ENCODE measurements at places on chromosomes 5 and 9. TPM values are rescaled to one million over a fixed set of nuclear protein-coding genes. Genes with fewer than 3 reads are reported as not detected.

- H3K36me3 ChIP-seq = no peaks in the 10 kb centered on the region
- H3K4me1 ChIP-seq = no peaks in the 10 kb centered on the region
- no peak for DNase-seq
- H3K4me3 ChIP-seq = no peak overlapping the region
- no peaks in the 10 kb centered on the region for H3K27me3 ChIP-seq
Measured at GRCh38 chr5:151520294-151520693, 70.8 kb downstream of the FAT2 start.

DNA sequence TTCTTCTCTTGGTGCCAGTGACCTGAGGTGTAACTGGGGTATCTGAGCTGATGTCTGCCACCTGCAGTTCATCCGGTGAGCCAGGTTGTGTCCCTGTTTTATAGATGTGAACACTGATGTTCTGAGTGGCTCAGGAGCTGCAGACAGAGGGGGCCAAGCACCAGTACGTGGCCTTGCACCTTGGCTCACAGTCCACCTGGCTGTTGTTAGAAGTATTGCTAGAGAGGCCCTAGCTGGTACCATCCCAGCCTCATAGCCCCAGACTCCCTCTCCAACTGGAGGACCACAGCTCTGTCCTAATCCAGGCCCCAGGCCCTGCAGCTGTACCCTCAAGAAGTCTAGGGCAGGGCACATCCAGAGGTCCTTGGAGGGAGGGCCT, 16.2 kb downstream of the PHF2 start:
- no peak overlapping the region for H3K4me3 ChIP-seq
- no peaks in the 10 kb centered on the region for H3K4me1 ChIP-seq
- H3K27me3 ChIP-seq = no peaks in the 10 kb centered on the region

- H3K36me3 ChIP-seq = no peaks in the 10 kb centered on the region
- peak; percentile 52 for DNase-seq
- no peaks in the 10 kb centered on the region for H3K27me3 ChIP-seq
- H3K27ac ChIP-seq = peak within 1 kb of the TSS; percentile 58
- no peaks in the 10 kb centered on the region for H3K4me1 ChIP-seq
- peak within 1 kb of the TSS; percentile 60 for H3K4me3 ChIP-seq
Measured at GRCh38 chr9:2621722-2622460, at the start of gene VLDLR. TSS of gene VLDLR (plus strand) at chr9:2621787. CDS start at chr9:2622190, 403 bp downstream.

DNA sequence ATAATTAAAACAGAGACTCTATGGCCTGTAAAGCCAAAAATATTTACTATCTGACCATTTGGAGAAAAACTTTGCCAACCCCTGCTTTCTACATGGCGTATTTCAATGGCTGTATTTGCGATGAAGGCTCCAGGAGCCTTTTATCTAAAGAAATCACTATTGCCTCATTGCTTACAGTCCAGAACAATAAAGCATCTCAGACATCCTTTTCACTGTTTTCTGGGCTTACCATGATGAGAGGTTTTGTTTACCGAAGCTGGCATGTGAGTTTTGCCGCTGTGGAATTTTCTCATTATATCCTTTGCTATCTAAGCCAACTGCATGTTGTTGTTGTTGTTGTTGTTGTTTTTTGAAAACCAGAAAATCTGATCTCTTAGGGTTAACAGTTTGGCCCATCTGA, 13.9 kb downstream of the PALM2AKAP2 start:
- H3K36me3 ChIP-seq = no peaks in the 10 kb centered on the region
- H3K27ac ChIP-seq = peak overlapping the region; percentile 90
- H3K4me3 ChIP-seq = peak overlapping the region; percentile 33
- DNase-seq = no peak
- peaks cover 2% of the 10 kb centered on the region for H3K4me1 ChIP-seq

DNA sequence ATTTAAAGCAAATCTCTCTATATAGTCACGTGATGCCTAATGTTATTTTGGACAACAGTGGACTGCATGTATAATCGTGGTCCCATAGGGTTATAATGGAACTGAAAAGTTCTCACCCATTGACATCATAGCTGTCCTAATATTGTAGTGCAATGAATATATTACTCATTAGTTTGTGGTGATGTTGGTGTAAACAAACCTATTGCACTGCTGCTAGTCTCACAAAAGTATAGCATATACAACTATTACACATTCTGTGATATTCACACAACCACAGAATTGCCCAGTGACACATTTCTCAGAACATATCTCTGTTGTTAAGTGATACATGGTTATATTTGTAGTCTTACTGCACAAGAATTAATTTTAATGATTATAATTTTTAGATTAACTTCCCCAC, 37.7 kb downstream of the IPO11 start:
- no peaks in the 10 kb centered on the region for H3K27me3 ChIP-seq
- H3K4me1 ChIP-seq = no peaks in the 10 kb centered on the region
- peaks cover 19% of the 10 kb centered on the region for H3K36me3 ChIP-seq
- no peak for DNase-seq

- H3K4me1 ChIP-seq = no peaks in the 10 kb centered on the region
- H3K27me3 ChIP-seq = no peaks in the 10 kb centered on the region
- H3K4me3 ChIP-seq = no peak overlapping the region
- no peaks in the 10 kb centered on the region for H3K36me3 ChIP-seq
Measured at GRCh38 chr5:169946743-169947295, 33.5 kb downstream of the INSYN2B start.

- H3K27ac ChIP-seq = no peak overlapping the region
- H3K27me3 ChIP-seq = no peaks in the 10 kb centered on the region
- H3K4me3 ChIP-seq = no peak overlapping the region
- H3K36me3 ChIP-seq = no peaks in the 10 kb centered on the region
- H3K4me1 ChIP-seq = no peaks in the 10 kb centered on the region
- no peak for DNase-seq
Measured at GRCh38 chr5:55771175-55771655, 33.4 kb downstream of the DDX4 start.

DNA sequence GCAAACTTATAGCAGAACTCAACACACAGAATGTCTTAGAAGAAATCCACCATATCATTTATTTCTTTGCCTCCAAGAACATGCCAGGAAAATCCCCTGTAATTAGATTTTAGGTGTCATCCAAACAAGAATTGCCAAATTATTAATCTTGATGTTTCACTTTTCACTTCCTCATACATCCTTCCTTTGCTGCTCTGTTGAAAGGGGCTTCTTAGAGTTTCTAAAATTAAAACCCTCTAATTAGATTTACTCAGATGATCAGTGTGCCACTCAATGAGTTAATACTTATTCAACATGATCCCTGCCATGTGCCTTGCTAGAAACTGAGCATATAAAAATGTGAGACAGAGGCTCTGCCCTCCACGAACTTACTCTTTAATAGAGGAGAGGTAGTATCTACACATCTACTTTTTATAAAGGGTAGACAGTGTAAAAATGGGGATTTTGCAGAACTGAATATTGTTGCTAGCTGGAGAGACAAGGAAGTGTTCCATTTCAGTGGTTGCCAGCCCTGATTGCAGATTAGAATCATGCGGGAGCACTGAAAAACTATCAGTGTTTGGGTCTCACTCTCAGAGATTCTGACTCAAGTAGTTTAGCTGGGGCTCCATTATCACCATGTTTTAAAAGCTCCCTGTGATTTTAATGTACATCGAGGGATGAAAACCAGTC, 498.4 kb downstream of the TLE4 start:
- no peak overlapping the region for H3K4me3 ChIP-seq
- H3K27ac ChIP-seq = no peak overlapping the region
- no peak for DNase-seq
- H3K36me3 ChIP-seq = no peaks in the 10 kb centered on the region
- H3K4me1 ChIP-seq = no peaks in the 10 kb centered on the region

GRCh38 chr5:73464016-73464745, 15.6 kb upstream of the FOXD1 start:
- H3K4me1 ChIP-seq = no peaks in the 10 kb centered on the region
- H3K27me3 ChIP-seq = no peaks in the 10 kb centered on the region
- DNase-seq = no peak

DNA sequence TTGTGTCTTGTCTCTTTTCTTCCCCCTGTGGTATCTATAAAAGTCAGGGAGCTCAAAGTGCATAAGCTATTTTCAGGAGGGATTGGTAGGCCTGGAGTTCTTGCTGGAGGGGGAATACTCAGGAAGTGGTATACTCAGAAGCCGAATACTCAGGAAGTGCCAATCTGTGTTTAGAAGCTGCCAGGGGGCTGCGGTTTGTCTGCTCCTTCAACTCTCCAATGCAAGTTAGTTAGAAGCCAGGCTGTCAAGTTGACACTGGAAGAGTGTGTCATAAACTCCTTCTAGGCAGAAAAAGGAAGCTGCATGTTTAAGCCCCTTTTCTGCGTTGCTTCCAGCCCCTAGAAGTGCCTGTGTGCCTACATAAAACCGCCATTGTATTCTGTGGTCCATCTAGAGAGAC, 366.5 kb downstream of the TAF11L14 start:
- no peaks in the 10 kb centered on the region for H3K36me3 ChIP-seq
- no peaks in the 10 kb centered on the region for H3K27me3 ChIP-seq
- no peak overlapping the region for H3K4me3 ChIP-seq
- DNase-seq = no peak

- H3K36me3 ChIP-seq = no peaks in the 10 kb centered on the region
- no peak overlapping the region for H3K4me3 ChIP-seq
- H3K27ac ChIP-seq = no peak overlapping the region
- DNase-seq = no peak
- no peaks in the 10 kb centered on the region for H3K27me3 ChIP-seq
- H3K4me1 ChIP-seq = no peaks in the 10 kb centered on the region
Measured at GRCh38 chr5:15124871-15125568, 253.4 kb upstream of the ANKH start.

GRCh38 chr5:108801776-108802175, 54.1 kb downstream of the FER start:
- no peak overlapping the region for H3K27ac ChIP-seq
- no peak for DNase-seq
- no peak overlapping the region for H3K4me3 ChIP-seq
- H3K4me1 ChIP-seq = no peaks in the 10 kb centered on the region

DNA sequence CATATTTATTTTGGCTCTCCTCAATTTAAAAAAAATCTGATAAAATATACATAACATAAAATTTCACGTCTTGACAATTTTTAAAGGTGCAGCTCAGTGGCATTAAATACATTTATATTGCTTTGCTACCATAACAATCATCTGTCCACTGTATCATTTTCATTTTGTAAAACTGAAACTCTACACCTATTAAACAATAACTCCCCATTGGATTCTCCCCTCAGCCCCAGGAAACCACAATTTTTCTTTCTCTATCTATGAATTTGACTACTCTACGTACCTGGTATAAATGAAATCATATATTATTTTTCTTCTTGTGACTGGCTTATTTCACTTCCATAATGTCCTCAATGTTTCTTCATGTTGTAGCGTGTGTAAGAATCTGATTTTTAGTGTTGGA, 563.5 kb downstream of the PRR16 start:
- H3K4me1 ChIP-seq = no peaks in the 10 kb centered on the region
- no peak overlapping the region for H3K4me3 ChIP-seq
- no peaks in the 10 kb centered on the region for H3K27me3 ChIP-seq
- H3K27ac ChIP-seq = no peak overlapping the region
- H3K36me3 ChIP-seq = no peaks in the 10 kb centered on the region
- DNase-seq = no peak

DNA sequence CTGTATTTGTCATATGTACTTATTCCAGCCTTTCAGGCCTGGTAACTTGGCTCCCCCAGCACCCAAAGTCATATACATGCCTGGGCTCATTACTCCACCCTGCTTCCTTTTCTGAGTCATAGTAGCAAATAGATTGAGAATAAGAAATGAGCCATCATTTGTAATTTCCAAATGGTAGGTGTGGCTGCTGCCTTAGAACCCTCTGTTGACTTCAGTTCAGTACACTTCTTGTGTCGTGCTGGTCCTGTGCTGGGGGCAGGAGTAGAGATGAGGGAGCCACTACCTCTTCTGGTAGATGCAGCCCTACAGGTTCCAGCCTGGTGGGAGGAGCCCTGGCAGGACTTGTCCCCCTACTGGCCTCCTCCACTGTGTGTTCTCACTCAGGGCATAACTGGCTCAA, 11.1 kb downstream of the GM2A start:
- no peak overlapping the region for H3K27ac ChIP-seq
- H3K36me3 ChIP-seq = peaks cover 3% of the 10 kb centered on the region
- no peaks in the 10 kb centered on the region for H3K4me1 ChIP-seq
- no peaks in the 10 kb centered on the region for H3K27me3 ChIP-seq

DNA sequence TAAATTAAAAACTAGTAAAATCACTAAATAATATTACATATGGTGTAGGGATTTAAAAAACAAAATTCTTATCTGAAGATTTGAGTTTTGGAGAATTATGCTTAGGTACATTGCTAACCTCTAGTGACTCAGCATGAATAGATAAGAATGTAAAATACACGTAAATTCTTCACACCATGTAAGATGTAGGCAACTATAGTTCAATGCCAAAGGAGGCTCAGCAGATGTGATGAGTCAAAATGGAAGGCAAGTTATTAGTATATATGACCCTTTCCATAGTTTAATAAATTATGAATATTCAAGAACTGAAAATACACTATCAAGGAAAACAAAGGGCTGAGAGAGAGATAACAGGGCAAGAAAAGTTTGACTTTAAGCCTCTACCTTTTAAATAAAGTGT, 79.0 kb downstream of the MRPS30 start:
- H3K27me3 ChIP-seq = no peaks in the 10 kb centered on the region
- no peak for DNase-seq
- H3K4me3 ChIP-seq = no peak overlapping the region
- no peaks in the 10 kb centered on the region for H3K36me3 ChIP-seq

DNA sequence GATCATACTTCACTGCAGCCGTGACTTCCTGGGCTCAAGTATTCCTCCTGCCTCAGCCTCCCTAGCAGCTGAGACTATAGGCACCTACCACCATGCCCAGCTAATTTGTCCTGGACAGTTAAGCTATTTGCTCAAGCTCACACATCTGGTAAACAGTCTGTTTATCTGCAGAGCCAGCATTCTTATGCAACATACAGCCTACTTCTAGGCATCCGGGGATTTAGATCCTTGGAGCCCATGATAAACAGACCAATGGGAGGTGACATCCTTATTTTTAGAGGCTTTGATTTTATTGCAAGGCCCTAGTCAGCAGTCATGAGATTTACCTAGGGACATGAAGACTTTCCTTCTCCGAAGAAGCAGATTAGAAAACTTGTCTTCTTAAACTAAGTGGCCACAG, 21.0 kb downstream of the ATOX1 start:
- H3K27ac ChIP-seq = no peak overlapping the region
- no peak overlapping the region for H3K4me3 ChIP-seq
- DNase-seq = no peak
- H3K4me1 ChIP-seq = no peaks in the 10 kb centered on the region
- H3K27me3 ChIP-seq = no peaks in the 10 kb centered on the region
- no peaks in the 10 kb centered on the region for H3K36me3 ChIP-seq

- no peak overlapping the region for H3K27ac ChIP-seq
- H3K36me3 ChIP-seq = no peaks in the 10 kb centered on the region
- H3K4me3 ChIP-seq = no peak overlapping the region
- no peak for DNase-seq
Measured at GRCh38 chr5:171433982-171434676, 14.7 kb downstream of the FGF18 start.

GRCh38 chr5:156561651-156562050, 234.7 kb downstream of the SGCD start:
- no peaks in the 10 kb centered on the region for H3K36me3 ChIP-seq
- no peak overlapping the region for H3K4me3 ChIP-seq
- no peaks in the 10 kb centered on the region for H3K4me1 ChIP-seq
- no peak for DNase-seq
- H3K27me3 ChIP-seq = no peaks in the 10 kb centered on the region

GRCh38 chr5:61299261-61299681, 32.8 kb upstream of the ZSWIM6 start:
- no peaks in the 10 kb centered on the region for H3K27me3 ChIP-seq
- no peak for DNase-seq
- peaks cover 6% of the 10 kb centered on the region for H3K4me1 ChIP-seq
- no peaks in the 10 kb centered on the region for H3K36me3 ChIP-seq

OGN gene
- total RNA-seq = not detected

TAF11L5 gene
- total RNA-seq = not detected

CKMT2 gene
- total RNA-seq = 0.39 TPM

SLC25A48 gene
- total RNA-seq = 0.80 TPM

MLANA gene
- not detected for total RNA-seq

NUP188 gene
- 10.8 TPM for total RNA-seq

ABHD17B gene
- 9.5 TPM for total RNA-seq

AHRR gene
- 0.81 TPM for total RNA-seq
